ENCODE measurements at places on chromosomes 4 and X. TPM values are rescaled to one million over a fixed set of nuclear protein-coding genes. Genes with fewer than 3 reads are reported as not detected.

The ESX1 gene
- total RNA-seq, result not detected

The WDR45 gene
- total RNA-seq, result 42.9 TPM

The KLF3 gene
- total RNA-seq, result 16.4 TPM

The FAM199X gene
- 22.0 TPM for total RNA-seq

The OPRPN gene
- total RNA-seq, result not detected

The CLIC2 gene
- total RNA-seq, result 0.78 TPM

The SLC26A1 gene
- total RNA-seq, result 0.30 TPM

The GPR119 gene
- not detected for total RNA-seq

The OTUD5 gene
- 40.5 TPM for total RNA-seq

The RHOXF1 gene
- total RNA-seq, result not detected

The ITM2A gene
- 0.72 TPM for total RNA-seq

The SUPT20HL2 gene
- total RNA-seq, result not detected

The APELA gene
- not detected for total RNA-seq

The ADH1B gene
- 22.1 TPM for total RNA-seq

The MAGEC2 gene
- total RNA-seq, result not detected

The NSG1 gene
- 0.72 TPM for total RNA-seq

The GLUD2 gene
- total RNA-seq, result 1.7 TPM

The MAGEC3 gene
- not detected for total RNA-seq

The PPP2R3B gene
- total RNA-seq, result 8.8 TPM

The GABRA4 gene
- not detected for total RNA-seq

The MEPE gene
- not detected for total RNA-seq

The SASH3 gene
- total RNA-seq, result not detected

The MAGEA8 gene
- total RNA-seq, result not detected

The CYTL1 gene
- total RNA-seq, result 0.72 TPM

The ZNF518B gene
- 28.7 TPM for total RNA-seq

The ZAR1 gene
- not detected for total RNA-seq

The PLK4 gene
- total RNA-seq, result 2.4 TPM

The RPS6KA6 gene
- total RNA-seq, result 2.3 TPM

The TCEAL6 gene
- not detected for total RNA-seq

The VCX3B gene
- not detected for total RNA-seq

The BEX3 gene
- 275 TPM for total RNA-seq

The PCDH11X gene
- total RNA-seq, result not detected

The NLGN4X gene
- 0.46 TPM for total RNA-seq

The NDNF gene
- 4.9 TPM for total RNA-seq

The DGKK gene
- total RNA-seq, result not detected

All from smooth muscle cell of the pulmonary artery (primary cell).